ENCODE measurements at places on chromosomes 6 and 20. TPM values are rescaled to one million over a fixed set of nuclear protein-coding genes. Genes with fewer than 3 reads are reported as not detected.

Gene CCN6
- polyA plus RNA-seq, result not detected

Gene HAO1
- not detected for polyA plus RNA-seq

Gene RAE1
- polyA plus RNA-seq, result 13.5 TPM

Gene PDYN
- not detected for polyA plus RNA-seq

Gene DTD1
- polyA plus RNA-seq, result 7.4 TPM

Gene MAN1A1
- polyA plus RNA-seq, result 11.7 TPM

Gene RHAG
- not detected for polyA plus RNA-seq

Gene RBM39
- polyA plus RNA-seq, result 255 TPM

Gene DEFB132
- polyA plus RNA-seq, result not detected

Gene TSHZ2
- 4.5 TPM for polyA plus RNA-seq

Gene PRSS16
- 17.6 TPM for polyA plus RNA-seq

Gene ZSCAN23
- polyA plus RNA-seq, result 0.89 TPM

Gene SLC22A16
- polyA plus RNA-seq, result not detected

Gene RIPOR2
- 0.38 TPM for polyA plus RNA-seq

Gene ECT2L
- not detected for polyA plus RNA-seq

Gene C6orf58
- polyA plus RNA-seq, result 0.23 TPM

Gene BYSL
- 12.8 TPM for polyA plus RNA-seq

Gene SAMD10
- polyA plus RNA-seq, result 7.3 TPM

Gene GSTA3
- polyA plus RNA-seq, result not detected

Gene CPNE5
- 0.80 TPM for polyA plus RNA-seq

Gene SLC29A1
- polyA plus RNA-seq, result 89.8 TPM

Gene NAA20
- 89.6 TPM for polyA plus RNA-seq

Gene OPRL1
- polyA plus RNA-seq, result 0.49 TPM

Gene FAM209B
- polyA plus RNA-seq, result 2.0 TPM

Gene TTBK1
- polyA plus RNA-seq, result 0.45 TPM

Gene CDC5L
- 6.0 TPM for polyA plus RNA-seq

Gene PGC
- polyA plus RNA-seq, result 33.6 TPM

All from pancreas (tissue), 10 donors.